ENCODE measurements at places on chromosomes 2 and 18.

GRCh38 chr2:238431456-238431855 lies 4.7 kb downstream of the ASB1 start:
- DNase-seq: no peak

GRCh38 chr18:63336366-63337099 lies 17.0 kb upstream of the BCL2 start:
- no peak for DNase-seq

- DNase-seq: no peak
Observed at GRCh38 chr2:179017773-179018357, 32.1 kb downstream of the CCDC141 start.

GRCh38 chr2:63132020-63132419 lies 81.4 kb downstream of the OTX1 start:
- DNase-seq: no peak

DNA sequence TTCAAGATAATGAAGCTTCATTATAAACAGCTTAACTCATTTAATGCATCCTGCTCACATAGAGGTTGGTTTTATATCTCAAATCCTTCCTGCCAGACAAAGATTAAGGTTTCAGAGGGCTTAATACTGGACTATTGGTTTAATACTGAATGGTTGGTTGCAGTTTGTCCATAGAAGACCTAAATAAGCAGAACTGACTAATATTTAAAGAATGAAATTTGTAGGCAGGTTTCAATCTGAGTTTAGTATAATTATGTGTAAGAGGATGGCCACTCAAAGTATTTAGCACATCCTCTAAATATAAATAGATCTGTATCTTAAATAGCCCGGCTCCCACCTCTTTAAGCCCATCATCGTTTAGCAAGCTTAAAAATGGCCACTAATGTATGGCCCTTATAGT lies 92.5 kb downstream of the EPB41L5 start:
- no peak for DNase-seq

GRCh38 chr2:230974096-230974913 lies 21.6 kb upstream of the SPATA3 start:
- DNase-seq: no peak

GRCh38 chr2:64453770-64454385 lies at the start of gene LGALSL:
Gene LGALSL (plus strand): TSS chr2:64454162. CDS start chr2:64454546, 384 bp downstream.
- peak; percentile 44 for DNase-seq

GRCh38 chr2:10124538-10125045 lies 2.1 kb downstream of the RRM2 start:
- peak; percentile 79 for DNase-seq

GRCh38 chr2:45728458-45728942 lies 77.0 kb downstream of the PRKCE start:
- DNase-seq: no peak

GRCh38 chr2:232528746-232529460 lies 2.9 kb downstream of the CHRND start:
- no peak for DNase-seq

GRCh38 chr2:109260886-109261700 lies 132.1 kb downstream of the SH3RF3 start:
- DNase-seq: peak; percentile 76

DNA sequence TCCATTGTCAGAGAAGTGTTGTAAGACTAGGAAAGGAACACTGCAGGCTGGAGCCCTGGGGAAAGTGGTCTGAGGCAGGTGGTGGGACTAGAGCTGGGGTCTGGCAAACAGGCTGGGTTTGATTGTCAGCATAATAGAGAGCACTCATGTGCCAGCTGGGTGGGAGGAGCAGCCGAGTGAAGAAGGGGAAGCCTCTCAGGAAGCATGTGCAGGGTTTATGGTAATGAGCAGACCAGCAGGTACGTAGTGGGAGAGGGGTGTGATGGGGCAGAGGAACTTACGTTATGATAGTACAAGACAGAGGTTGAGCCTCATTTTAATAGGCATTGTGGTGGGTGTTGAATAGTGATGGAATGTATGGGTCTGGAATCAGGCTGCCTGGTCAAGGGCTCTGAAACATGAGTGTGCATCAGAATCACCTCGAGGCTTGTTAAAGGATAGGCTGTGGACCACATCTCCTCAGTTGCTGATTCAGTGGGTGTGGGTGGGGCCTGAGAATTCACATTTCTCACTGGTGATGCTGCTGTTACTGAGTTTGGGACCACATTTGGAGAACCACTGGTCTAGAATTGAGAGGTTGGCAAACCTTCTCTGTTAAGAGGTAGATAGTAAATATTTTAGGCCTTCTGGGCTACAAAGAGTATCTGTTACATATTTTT lies 1.7 kb upstream of the MGAT5 start:
- DNase-seq: no peak

- no peak for DNase-seq
Observed at GRCh38 chr2:96962567-96963203, 23.7 kb downstream of the FAM178B start.

- DNase-seq: no peak
Observed at GRCh38 chr2:120229341-120229740, 6.1 kb upstream of the TMEM185B start.

DNA sequence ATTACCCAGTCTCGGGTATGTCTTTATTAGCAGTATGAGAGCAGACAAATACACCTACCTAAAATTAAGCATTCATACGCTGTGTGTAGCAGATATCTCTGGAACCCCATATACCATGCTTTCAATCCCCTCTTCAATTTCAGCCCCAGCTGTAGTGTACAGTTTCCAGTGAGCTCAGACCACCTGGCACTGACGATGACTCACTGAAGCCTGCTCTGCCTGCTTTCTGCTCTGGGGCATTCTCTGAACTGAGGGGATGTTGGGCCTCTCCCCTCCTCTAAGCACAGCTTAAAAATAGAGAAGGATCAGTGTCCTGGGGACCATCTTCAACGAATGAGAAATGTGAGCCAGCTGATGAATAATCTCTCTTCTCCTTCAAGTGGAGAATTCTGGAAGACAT lies 8.7 kb upstream of the CCL20 start:
- DNase-seq: no peak

DNA sequence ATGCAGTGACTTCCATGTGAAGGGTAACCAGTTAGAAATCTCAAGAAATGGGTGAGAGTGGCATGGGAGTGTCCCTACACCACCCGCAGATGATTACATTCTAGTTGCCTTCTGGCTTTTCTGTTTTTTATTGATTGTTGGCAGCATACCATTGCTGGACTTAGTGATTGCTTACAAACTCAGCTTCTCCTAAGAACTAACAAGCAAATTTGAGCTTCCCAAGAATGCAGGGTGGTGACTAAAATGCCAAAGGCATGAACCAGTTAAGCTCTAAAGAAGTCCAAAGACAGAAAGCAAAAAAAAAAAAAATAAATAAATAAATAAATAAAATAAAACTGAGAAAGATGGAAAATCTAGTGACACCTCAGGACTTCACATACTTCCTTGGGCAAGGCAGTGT lies 245.5 kb upstream of the PARD3B start:
- no peak for DNase-seq

DNA sequence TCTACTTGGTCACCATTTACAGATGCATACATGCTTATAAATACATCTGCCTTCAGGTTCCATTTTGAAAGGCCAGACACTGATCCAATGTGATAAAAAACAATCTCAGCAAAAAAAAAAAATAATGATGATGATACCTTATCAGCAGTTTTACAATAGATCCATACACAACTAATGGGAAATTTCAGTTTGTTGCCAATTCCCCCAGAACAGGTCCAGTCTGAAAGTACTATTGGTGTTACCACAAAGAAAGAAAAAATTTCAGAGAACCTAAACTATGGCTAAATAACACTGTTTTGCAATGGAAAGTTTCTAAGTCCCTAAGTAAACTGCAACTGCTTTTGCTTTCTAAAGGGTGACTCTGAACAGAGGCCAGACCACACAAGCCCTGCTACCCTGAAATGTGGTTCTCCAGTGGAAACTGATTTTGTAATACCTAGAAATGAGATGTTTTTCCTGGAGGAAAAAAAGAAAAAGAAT lies 54.1 kb downstream of the LPIN2 start:
- DNase-seq: no peak

GRCh38 chr2:17690776-17691175 lies 62.8 kb downstream of the SMC6 start:
- no peak for DNase-seq

- no peak for DNase-seq
Observed at GRCh38 chr2:106080959-106081358, 113.1 kb downstream of the UXS1 start.

DNA sequence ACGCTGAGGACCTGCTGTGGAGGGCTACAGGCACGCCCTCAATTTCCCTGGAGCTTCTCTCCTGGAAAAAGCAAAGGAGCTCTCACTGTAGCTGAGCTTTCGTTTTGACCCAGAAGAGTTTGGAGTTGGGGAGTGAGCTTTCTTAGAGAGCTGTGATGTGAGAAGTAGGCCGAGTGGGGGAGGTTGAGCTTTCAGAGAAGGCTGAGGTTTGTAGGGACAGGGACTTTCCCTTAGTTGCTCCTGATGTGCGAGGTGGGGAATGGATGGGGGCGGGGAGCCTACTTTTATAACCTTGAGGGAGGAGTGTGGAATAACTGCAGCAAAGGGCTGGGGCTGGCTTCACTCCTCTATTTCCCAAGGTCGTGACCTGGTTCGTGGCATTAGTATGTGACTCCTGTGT lies 47.1 kb downstream of the ZNF532 start:
- no peak for DNase-seq

DNA sequence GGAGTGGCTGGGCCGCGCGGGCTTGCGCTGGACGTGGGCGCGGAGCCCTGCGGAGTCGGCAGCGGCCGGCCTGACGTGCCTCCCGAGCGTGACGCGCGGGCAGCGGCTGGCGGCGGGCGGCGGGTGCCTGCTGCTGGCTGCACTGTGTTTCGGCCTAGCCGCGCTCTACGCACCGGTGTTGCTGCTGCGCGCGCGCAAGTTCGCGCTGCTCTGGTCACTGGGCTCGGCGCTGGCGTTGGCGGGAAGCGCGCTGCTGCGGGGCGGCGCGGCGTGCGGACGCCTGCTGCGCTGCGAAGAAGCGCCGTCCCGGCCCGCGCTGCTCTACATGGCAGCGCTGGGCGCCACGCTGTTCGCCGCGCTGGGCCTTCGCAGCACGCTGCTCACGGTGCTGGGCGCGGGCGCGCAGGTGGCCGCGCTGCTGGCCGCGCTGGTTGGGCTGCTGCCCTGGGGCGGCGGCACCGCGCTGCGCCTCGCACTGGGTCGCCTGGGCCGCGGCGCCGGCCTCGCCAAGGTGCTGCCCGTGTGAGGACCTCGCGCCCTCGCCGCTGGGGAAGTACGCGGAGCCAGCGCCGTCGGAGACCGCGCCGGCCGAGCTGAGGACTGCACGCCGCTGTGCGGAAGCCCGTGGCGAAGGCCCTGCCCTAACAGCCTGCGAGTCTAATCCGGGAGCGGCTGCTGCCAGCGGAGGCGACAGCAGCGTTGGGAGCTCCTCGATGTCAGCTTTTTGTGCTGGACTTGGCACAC lies 526 bp downstream of the SFT2D3 start:
- DNase-seq: peak; percentile 49

DNA sequence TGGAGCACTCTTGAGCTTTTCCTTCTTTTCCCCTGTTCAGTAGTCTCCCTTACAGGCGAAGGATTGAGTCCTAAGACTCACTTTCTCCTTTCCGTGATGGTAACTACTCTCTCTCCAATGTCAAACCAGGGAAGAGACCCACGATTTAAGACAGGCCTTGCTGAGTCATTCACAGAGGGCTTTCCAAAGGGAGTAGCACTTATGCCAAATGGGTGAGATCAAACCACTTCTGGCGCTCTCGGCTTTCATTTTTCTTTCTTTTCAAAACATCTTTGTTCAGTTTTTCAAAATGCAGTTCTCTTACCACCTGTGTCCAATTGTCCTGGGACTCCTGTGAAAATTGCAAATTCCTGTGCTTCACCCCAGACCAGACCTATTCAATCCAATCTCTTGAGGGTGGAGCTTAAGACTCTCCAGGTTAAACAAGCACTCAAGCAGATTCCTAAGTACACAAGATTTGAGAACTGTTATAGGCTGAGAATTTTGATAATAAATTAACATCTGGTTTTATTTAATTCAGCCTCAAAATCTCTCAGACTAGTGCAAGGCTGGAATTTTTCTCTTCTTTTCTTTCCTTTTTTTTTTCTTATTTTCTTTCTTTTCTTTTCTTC lies 14.4 kb upstream of the MRPL19 start:
- DNase-seq: no peak

DNA sequence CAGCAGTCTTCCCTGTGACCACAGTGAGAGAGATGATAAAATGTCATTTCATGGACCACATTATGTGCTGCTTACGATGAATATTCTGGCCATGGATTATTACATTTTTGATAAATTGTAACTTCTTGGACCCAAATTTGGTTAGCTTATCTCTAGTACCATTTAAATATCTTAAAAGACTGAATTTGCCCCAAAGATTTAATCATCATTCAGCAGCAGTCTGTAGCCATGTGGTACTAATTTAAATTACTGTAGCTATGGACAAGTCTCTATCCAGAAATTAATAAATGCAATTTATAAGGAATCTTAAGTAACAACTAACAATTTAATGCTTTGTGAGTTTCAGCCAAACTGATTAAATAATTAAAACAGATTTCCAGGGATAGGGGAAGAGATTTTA lies 644.9 kb upstream of the FANCL start:
- DNase-seq: no peak

GRCh38 chr2:24704692-24705091 lies 88.5 kb downstream of the PTRHD1 start:
- no peak for DNase-seq

DNA sequence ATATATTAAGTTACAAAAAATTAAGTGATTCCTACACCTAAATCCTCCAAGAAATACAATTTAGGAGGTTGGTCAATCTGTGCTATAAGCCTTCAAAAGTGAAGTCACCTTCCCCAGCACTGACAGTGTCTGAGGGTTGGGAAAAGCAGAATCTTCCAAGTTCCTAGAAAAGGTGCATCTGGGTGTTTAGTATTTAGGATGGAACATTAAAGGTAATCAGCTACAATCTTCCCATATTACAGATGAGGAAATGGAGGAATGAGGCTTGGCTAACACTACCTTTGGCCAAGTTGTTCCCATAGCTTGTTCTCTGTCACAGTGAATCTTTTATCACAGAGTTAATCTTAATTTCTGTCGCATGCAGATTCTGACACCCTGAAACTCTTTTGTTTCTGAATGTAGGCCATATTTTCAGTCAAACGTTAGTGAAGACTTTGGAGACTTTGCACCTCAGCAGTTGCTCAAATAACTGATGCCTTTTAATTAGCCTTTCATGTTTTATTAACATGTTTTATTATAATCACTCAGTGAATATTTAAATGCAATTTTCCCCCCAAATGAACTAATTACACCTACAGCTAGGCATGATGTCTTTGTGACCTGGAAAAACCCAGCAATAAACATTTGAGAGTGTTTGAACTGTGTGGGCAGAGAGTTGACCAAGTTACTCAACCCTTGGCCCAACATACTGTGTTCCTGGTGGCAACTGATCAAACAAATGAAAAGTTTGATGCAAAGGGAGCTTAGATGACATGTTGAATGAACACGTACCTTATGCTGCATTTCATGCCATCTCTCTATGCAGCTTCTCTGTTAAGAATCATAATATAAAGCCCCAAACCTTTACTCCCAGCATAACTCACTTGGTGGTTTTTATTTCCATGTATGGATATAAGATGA lies 17.6 kb downstream of the FN1 start:
- no peak for DNase-seq

DNA sequence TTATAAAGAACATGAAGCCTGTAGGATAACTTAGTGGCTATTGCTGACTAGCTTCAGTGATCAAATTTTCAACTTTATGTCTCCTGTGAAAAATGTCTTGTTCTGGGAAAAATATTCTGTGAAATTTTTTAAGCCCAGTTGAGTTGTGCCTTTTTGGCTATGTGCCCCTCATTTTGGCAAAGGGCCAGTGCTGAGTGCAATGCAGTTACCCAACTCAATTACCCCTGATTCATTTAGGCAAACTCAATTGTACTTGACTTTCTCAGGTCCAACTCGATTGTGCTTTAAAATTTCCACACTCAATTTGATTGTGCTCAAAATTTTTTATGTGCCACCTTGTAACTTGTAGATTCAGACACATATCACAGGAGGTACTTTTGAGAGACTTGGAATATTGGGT lies 548.8 kb upstream of the NRP2 start:
- peak; percentile 57 for DNase-seq

Measured in DMS79 treated with DMSO at 0.1 percent for 48 hours (cell line).